ENCODE measurements at places on chromosomes 2 and 18.

DNA sequence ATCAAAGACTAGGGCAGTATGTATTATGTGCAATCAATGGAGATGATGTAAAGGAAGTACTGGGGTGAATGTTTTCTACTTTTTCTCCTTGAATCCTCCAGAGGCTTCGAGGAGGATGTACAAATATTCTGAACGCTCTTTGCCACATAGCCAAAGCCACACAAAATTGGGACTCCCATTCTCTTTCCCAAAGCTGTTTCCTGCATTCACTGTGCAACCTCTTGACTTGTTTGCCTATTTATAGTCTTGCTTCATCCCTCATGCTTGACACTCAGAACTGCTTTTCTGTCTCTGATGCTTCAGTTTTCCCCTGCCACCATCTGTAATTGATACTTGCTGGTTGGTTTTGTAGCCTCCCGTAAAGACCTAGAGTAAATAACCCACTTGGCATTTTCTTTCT lies 208.2 kb upstream of the RBMS1 start:
- no peak for DNase-seq

- DNase-seq: no peak
These were observed 73.9 kb upstream of the TAF1B start for GRCh38 chr2:9769171-9770005.

DNA sequence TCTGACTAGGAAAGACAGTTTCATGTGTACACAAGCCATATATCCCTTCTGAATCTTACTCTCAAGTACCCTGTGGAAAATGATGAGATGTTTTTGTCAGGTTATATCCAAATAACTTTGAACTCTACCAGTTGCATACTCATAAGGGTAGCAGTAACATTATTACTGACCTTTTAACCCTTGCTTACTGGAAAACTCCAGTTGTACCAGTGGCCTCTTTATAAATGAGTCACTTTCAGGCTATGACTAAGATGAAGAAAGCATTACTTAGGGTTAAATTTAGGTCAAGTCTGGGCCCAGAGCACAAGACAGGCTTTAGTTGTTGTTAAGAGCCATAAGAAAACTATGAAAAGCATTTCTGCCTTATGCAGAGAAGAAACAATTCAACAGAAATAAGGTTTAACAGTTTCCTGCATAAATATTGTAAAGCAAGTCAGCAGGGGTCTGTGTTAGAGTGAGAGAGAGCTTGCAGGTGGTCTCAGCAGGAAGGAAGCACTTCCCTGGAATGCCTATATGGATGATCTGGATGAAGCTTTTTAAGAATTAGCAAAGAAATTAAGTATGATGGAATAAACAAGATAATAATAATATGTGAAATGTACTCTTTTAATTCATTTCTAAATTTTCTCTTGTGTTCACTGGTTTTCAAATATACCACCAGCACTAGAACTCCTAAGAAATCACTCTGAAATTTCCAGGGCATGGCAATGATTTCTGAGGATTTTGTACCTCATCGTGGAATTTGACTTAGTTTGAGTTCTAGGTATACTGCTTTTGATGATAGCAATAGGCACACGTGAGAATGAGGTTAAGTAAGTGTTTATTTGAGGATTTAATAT lies 126.6 kb downstream of the UBE2E3 start:
- DNase-seq: no peak

DNA sequence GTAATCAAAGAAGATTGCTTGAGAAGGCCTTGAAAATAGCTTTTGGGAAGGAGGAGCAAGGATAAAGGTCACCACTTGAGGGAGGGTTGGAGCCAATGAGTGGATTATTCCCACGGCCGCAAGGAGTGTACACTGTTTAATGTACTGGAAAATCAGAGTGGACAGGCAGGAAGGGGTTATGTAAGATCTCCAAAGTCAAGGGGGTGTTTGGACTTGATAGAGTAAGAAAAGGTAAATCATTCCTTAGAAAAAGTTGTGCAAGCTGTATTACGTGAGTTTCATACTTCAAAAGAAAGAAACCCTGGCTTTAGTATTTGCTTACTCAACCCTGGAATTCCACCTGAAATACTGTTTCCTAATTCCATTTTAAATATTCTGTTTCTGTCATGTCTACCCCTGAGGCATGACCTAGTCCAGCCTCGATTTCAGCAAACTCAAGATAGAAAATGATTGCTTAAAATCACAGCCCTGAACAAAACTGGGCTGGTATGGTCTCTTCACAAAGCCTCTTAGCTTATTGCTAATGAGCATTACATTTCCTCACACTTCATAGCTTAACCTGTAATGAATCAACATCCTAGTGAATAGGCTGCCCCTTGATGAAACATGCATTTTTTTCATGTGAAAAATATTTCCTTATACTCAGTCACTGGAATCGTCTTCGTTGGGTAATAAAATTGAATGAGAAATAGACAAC lies 1.1 kb downstream of the MREG start:
- peak; percentile 9 for DNase-seq

- no peak for DNase-seq
These were observed 43.0 kb downstream of the MYO5B start for GRCh38 chr18:50151926-50152325.

- DNase-seq: no peak
These were observed 6.2 kb upstream of the ARHGEF4 start for GRCh38 chr2:130830538-130830937.

DNA sequence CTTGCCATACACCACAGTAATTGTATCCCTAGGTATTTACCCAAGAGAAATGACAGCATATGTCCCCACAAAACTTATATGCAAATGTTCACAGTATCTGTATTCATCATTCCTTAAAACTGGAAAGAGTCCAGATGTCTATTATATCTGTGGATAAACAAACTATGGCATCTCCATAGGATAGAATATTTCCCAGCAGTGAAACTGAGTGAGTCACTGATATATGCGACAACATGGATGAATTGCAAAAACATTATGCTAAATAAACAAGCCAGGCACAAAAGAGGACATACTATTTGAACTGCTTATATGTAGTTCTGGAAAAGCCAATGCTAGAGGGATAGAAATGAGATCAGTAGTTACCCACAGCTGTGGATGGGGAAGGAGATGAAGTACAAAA lies 359.4 kb upstream of the DSEL start:
- DNase-seq: no peak

DNA sequence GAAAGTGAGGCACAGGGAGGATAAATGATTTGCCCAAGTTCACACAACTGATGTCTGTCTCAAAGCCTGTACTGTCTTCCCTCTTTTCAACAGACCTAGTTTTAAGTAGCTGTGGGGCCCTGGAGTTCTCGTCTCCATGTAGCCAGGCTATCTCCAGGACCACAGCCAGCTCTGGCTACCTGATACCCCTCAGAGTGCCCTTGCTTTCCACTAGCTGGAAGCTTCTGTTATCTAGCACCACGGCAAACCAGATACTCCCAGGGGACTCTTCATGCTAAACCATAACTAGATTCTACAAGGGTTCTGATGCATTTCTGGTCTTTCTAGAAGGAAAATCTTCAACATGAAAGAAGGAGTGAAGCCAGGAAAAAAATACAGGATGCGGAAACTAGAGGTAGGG lies 137.3 kb downstream of the GALNT14 start:
- DNase-seq: no peak

DNA sequence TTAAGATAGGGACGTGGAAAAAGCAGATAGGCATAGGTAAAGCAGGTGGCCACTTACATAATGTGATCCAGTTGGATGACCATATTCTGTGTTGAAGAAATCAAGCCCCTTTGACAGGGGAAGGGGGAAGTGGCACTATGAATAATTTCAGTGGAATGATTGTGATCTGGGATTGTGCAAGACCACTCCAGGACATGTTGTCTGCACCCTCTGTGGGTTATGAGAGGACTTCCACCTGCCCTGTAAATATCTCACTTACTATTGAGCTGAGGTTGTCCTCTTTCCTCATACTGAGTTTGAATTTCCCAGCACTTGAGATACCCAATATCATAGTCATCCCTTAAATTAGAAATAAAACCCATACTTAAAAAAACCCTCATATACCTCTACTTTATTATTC lies 220.7 kb downstream of the IRS1 start:
- DNase-seq: no peak

GRCh38 chr2:236985761-236986339 lies 99.8 kb upstream of the COPS8 start:
- no peak for DNase-seq

- DNase-seq: no peak
These were observed 104.6 kb downstream of the RTN4 start for GRCh38 chr2:54945391-54946219.

GRCh38 chr2:48885841-48886240 lies 130.3 kb upstream of the LHCGR start:
- no peak for DNase-seq

DNA sequence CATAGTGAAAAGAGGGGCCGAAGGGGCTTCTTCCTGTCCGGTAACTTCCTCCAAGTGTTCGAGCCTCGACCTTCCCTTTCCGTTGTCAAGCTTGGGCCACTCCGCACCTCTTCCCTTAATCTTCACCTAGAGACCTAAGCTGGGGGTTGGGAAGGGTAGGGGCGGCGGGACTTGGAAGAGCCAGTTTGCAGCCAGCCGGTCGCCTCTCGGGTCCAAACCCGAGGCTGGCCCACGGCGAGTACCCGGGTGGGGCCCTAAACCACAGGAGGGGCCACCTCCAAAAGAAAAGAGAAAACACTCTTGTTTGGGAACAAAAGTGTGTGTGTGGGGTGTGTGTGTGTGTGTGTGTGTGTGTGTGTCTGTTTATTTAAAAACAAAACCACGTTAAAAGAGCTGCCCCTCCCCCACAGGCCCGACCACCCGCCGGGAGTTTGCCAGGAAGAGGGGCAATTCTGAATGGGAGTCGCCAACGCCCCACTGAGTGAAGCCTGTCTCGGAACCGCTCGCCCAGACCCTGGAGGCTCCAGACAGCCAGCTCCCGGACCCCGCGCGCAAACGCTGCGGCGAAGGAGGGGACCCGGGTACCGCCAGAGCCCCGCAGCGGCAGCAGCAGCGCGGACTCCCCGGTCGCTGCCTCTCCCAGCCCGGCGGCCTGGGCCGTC lies 488 bp upstream of the RHOB start:
- no peak for DNase-seq

Measured in hematopoietic multipotent progenitor cell treated with erythropoietin and hydrocortisone succinate and interleukin-3 and kit ligand, for 17 days (in vitro differentiated cells).